ENCODE measurements at places on chromosomes 13 and 19.

- no peak for DNase-seq
Observed at GRCh38 chr19:4691373-4691772, 21.2 kb upstream of the MYDGF start.

DNA sequence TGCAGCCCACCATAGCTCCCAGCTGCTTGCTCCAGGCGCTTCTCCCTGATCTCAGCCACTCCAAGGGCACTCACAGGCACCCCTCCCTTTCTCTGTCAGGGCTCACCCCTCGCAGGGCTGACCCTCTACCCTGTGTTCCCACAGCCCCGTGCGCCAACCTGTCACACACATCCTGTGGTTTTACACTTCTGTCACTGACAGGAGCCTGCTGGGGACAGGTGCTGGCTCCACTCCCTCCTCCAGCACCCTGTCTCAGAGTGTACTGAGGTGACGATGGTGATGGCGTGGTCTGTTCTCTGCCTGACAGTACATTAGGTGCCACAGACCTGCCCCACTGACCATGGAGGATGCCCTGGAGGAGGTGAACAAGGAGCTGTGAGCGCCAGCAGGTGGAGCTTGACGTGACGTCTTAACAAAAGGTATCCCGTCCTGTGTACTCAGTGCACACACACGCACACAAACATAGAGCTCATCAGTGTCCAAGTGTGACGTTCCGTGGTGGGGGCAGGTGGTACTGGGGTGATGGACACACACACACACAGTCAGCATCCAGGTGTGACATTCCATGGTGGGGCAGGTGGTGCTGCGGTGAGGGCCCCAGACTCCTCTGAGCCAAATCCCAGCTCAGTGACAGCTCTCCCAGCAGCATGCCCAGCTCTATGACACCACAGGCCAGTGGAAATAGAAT, 20.9 kb downstream of the C19orf44 start:
- no peak for DNase-seq

GRCh38 chr13:72820156-72820897, 38.4 kb downstream of the PIBF1 start:
- no peak for DNase-seq

DNA sequence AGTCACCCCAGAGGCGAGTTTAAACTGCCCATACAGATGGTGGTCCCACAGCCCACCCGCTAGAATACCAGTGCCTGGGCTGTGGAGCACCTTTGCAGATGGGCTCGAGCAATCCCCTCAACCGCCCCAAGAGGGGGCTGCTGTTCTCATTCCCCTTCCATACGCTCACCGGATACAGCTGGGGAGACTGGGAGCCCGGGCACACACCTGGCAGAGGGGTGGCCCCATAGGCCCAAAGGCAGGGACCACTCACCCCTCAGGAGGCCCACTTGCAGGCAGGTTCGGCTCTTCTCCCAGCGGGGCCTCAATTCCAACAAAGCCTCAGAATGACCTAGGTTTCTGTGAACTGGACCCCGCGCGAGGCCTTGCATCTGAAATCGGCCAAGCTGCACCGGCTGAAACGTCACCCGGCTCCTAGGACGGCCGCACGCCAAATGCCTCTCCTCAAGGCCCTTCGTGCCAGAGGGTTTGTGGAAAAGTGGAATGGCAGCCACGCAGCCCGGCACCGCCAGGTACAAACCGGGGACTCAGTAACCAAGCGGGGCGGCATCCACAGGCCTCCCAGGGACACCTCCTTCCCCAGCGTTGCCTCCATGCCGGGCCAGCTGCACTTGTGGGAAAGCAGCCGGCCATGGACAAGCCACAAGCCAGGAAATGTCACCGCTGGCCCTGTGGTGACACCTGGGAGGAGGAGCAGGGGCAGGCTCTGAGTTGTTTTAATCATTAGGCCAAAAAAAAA, 18.7 kb downstream of the MLLT1 start:
- no peak for DNase-seq

DNA sequence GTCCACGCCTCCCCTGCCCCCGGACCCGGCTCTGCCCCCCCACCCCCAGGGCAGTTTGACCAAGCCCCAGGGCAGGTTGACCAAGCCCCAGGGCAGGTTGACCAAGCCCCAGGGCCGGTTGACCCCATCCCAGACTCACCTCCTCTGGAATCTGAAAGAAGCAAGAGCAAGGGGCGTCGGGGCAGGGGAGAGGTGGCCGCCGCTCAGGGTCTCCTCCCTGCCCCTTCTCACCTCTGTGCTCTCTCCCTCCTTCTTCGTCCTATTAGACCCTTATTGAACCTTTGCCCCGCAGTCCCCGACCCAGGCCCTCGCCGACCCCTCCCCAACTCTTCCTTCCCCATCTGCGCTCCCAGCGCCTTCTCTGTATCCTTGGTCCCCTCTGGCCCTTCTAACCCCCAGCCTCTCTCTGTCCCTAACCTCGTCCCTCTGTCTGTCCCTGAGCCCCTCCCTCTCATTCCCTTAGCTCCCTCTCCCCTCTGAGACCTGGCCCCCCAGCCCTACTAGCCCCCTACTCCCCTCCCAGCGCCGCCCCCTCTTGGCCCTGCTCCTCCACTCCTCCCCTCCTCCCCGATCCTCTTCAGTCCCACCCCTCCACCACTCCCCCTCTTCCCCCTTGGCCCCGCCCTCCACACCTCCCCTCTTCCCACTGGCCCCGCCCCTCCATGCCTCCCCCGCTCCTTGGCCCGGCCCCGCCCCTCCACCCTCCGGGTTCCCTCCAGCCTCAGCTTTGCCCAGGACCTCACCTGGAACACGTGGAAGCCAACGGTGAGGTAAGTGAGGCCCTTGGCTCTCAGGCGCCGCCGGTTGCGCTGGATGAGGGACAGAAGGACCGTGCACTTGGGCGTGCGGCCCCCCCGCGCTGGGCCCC, 7.6 kb downstream of the CAPN12 start:
- no peak for DNase-seq

DNA sequence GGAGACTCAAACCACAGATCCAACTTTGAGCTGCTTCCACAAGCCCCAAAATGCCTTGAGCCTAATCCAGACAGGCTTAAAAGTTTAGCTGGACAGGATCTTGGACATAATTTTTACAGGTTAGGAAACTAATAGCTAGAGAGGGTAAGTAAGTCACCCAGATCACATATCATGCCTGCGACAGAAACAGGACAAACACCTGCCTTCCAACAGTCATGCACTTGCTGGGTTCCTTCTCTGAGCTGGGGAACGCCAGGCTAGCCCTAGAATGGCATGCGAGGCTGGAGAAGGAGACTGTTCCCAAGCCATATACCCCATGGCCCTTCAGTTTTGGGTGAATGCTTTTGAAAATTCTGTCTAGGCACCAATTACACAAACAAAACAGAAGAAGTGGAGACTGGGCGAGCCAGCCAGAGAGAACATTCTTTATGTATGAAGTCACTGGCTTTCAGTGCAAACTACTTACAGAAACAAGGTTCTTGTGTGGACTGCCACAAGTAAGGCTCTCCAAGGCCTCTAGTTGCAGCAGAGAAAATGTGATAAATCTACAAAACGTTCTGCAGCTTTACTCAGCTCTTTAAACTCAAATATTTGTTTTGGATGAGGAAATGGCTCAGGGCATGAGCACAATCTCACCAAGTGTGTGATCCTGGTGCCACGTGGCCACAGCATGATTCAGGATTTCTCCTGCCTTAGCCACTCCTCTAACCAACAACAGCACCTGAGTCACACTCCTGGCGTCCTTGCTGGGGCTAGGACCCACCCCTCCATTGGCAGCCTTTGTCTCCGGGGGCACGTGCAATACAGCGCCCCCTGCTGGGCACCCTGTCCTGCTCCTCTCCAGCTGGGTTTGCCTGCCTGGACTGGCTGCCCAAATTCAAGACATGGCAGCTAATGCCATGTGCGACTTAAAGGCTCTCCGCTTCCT, 73.4 kb upstream of the UBL3 start:
- DNase-seq = peak; percentile 96

Measured in BJ (cell line).